T-helper 2 cell (primary cell): ENCODE measurements at places on chromosomes 11 and 22.

- no peak for DNase-seq
Observed at GRCh38 chr11:129075757-129076156, 116.4 kb downstream of the ARHGAP32 start.

- DNase-seq, result no peak
Observed at GRCh38 chr11:77752516-77752915, 68.0 kb downstream of the RSF1 start.

- DNase-seq, result no peak
Observed at GRCh38 chr11:125496529-125496857, 428 bp upstream of the FEZ1 start.

DNA sequence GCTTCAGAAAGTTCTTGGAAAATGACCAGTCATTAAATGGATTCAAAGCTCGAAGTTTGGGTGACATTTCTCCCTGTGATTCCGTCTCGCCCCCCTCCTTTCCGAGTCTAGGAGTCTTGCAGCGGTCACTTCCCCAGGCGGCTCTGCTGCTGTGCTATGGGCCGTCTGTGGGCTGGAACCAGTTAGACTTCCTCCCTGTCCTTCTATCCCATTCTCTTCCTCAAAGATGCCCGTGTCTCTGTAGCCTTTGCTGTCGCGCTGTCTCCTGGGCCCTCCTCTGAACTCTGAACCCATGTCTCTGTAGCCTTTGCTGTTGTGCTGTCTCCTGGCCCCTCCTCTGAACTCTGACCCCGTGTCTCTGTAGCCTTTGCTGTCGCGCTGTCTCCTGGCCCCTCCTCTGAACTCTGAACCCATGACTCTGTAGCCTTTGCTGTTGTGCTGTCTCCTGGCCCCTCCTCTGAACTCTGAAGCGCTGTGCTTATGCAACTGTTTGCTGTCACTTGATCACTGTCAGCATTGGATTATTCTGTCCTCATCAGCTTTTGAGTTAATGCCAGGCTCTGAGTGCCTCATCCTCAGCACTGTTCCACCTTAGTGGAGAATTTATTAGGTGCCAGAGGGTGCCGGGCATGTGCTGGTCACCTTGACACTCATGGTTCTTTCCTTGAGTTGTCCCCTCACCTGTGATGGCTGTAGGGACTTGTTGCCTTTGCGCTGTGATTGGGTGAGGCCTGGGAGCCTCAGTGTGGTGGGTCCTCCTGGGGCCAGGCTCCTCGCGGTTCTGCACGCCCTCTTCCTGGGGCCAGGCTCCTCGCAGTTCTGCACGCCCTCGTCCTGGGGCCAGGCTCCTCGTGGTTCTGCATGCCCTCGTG lies 173.3 kb downstream of the TBC1D22A start:
- DNase-seq, result no peak

DNA sequence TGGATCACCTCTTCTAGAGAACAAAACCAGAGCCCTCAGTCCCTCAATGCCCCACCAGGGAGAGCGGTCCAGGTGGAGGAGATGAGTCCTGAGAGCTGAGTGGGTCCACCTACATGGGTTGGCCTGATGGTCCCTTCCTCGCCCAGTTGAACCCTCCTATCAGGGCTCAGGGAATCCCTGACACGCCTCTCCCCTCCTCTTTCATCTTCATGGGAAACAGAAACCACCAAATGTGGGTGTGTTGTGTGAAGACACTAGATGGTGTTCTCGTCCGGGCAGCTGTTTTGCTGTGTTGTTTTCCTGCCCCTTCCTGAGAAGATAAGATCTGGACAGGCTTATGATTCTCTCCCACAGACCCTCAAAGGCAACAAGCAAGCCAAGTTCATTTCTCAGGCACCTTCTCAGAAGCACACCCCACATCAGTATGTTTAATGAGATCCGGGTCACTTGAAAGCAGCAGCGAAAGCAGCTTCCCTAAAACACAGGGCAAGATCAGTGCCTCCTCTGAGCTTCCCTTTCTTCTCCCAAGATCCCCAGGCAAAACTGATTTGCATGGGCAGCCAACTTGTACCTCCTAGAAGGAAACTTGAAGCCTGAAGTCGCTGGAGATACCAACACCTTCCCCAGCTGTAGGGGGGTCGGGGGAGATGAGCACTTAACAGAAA lies 35.3 kb upstream of the POU2AF1 start:
- DNase-seq, result no peak

GRCh38 chr11:37841016-37841415 lies 1243.0 kb upstream of the RAG2 start:
- DNase-seq, result no peak

GRCh38 chr22:30014244-30014643 lies 66.0 kb upstream of the HORMAD2 start:
- no peak for DNase-seq

DNA sequence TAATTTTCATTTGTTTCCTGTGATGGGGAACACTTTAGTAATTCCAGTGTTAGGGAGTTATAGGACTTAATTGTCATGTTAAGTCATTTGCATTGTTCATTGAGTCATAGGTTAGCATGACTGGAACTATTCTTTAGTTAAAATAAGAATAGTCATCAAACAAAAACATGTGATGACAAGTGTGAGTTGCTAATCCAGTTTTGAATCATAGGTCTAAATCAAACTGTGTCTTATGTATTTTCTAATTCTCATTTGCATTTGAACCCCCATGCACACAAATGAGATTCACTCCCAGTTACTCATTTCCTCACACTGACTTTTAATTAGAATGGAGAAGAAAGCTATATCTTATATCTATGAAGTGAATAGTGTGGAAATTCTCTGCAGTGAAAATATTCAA lies 405.6 kb downstream of the LRRC4C start:
- no peak for DNase-seq

GRCh38 chr11:26557666-26558065 lies 14.4 kb downstream of the MUC15 start:
- no peak for DNase-seq

DNA sequence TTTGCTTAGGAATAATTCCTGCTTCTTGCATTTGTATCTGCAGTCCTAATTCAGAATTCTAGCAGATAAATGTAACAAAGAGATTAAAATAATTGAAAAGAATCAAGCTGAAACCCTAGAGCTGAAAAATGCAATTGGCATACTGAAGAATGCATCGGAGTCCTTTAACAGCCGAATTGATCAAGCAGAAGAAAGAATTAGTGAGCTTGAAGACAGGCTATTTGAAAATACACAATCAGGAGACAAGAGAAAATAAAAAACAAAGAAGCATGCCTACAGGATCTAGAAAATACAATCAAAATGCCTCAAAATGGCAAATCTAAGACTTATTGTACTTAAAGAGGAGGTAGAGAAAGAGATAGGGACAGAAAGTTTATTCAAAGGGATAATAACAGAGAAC lies 8.2 kb downstream of the TREH start:
- DNase-seq, result no peak
